ENCODE measurements at places on chromosomes 6 and 20.

GRCh38 chr6:13615792-13616120 is 621 bp downstream of the NOL7 start:
- peak; percentile 17 for DNase-seq

DNA sequence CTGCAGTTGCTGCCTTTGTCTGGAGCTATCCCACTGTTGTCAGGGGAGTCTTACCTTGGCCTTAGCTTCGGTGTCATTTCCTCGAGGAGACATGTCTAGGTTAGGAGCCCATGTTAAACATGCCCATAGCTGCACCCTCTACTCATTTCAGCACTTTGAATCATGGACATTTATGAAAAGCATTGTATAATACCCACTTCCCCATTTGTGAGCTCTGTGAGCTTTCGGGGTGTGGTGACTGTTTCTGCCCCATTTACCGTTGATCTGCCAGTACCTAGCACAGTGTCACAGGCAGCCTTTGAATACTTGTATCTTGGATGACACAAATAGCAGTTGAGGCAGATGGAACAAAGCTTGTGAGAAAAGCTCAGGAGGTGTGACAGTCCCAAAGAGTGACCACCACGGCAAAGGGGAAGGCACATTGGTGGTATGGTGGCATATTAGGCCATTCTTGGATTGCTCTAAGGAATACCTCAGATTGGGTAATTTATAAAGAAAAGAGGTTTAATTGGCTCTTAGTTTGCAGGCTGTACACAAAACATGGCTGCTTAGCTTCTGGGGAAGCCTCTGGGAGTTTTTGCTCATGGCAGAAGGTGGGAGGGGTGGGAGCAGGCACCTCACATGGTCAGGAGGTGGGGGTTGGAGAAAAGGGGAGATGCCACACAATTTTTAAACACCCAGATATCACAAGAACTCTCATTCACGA is 42.0 kb downstream of the JARID2 start:
- no peak for DNase-seq

DNA sequence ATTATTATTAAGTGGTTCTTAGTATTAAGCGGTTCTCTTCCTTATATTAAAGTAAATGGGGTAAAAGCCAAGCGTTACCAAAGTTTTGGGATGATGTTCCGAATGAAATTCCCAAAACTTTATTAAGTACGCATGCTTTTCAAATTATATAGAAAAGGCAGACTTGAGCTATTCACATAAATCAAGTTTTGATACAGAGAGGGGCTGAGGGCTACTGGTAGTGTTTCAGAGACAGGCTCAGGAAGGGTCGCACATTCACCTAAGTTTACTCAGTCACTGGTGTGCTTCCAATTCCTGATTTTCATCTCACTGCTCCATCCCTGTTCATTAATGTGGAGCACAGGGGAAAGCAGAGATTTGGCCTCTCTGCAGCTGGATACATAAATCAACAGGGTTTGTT is 652.2 kb downstream of the QKI start:
- no peak for DNase-seq

DNA sequence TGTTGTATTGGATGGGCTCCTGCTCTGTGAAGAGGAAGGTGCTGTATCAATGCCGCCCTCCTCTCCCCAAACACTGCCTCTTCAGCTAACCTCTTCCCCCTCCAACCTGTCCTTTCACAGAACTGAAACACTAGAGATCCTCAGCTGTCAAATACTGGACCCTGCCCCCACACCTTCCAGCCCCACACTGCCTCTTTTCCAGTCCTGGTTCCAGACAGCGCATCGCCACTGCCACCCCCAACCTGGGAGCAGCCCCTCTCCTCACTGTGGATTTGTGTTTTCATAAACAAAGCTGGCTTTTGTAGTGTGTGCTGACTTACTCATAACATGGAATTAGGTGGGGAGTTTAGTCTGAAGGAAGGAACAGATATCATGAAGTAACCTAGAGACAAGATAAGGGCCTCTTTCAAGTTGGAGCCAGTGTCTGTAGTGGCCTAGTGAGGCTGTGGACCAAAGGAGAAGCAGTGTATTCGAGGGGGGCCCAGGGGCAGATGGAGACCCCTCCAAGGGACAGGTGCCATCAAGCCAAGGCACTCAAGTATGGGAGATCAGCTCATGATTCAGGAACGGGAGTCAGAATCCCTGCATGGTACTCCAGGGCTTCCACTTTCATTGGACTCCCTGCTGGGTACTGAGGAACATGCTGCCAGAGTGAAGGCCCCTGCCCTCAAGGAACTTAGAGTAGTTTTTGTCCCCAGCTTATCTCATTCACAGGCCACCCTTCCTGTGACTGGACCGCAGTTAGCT is 2.1 kb downstream of the SCUBE3 start:
- no peak for DNase-seq

DNA sequence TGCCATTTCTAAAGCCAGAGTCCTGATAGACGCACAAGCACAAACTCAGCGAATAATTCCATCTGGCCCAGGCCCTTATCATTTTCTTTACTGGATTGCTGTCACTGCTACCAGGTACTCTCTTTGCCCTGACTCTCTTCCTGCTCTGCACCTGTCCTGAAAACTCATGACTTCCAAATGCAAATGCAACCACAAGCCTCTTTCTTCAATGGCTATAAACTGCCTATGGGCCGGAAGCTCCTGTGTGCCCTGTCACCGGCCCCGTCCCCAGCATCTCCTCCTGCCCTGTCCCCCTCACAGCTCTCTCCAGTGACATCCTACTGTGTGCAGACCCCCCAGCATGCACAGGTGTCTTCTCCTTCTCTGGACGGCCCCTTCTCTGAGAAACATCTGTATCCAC is 302.6 kb downstream of the GMDS start:
- no peak for DNase-seq

- DNase-seq = no peak
These were observed 35.8 kb downstream of the ZBTB9 start for GRCh38 chr6:33490198-33490597.

DNA sequence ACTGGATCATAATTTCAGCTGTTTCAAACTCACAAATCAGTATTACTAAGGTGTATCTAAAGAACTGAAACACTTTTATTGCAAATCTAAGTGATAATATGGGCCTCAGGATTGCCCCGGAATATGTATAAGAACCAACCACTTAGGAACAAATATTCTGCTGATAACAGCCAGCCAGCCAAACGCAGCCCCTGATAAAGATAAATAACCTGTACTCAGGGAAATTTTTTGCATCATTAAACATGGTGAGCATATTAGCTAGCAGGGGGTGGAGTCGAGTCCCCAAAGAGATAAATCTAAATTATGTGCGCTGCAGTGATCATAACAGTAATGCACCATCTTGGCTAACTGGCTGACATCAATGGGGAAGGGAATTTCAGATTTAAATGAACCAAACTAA is 410.2 kb upstream of the MAP3K7 start:
- no peak for DNase-seq

GRCh38 chr6:29999416-29999815 is 57.1 kb downstream of the HLA-A start:
- DNase-seq = no peak

DNA sequence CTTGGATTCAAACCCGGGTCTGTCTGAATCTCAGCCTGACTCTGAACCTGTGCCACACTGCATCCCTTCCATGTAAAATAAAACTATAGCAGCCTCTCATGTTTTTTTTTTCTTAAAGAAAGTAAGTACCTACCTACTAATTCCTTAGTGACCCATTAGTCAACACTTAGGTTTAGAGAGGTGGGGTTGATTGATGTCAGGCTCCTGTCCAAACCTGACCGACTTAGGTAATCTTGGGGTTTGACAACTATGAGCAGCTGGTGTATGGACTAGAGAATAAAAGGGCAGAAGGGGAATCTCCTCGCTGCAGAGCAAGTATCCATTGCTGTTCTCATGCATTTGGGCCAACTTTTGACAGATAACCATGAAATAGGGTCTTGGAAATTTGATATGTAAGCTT is 6.5 kb downstream of the NKAIN2 start:
- peak; percentile 43 for DNase-seq

DNA sequence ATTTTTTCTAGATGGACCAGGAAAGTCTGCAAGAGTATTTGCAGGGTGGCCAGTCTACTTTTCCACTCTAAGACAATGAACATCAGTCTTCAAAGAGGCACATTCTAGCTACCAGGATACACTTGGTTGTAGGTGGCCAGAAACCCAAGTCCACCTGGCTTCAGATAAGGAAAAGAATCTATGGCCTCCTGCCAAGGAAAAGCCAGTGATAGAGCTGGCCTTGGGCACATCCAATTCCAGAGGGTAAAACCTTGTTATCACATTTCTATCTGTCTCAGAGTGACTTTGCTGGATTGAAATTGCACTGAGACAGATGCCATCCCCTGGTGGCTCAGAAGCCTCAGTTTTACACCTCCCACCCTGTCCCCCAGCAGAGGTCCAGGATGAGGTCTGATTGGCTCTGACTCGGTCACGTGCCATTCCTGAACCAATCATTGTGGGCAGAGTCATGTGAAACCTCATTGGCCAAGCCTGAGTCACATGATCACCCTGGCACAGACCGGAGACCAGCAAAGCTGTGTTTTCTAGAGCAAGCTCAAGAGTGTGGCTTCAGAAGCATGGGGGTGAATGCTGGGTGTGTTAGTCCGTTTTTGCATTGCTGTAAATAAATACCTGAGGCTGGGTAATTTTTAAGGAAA is 497.4 kb upstream of the SULF2 start:
- no peak for DNase-seq

- no peak for DNase-seq
These were observed 303.7 kb downstream of the TBC1D7 start for GRCh38 chr6:13024616-13025015.

DNA sequence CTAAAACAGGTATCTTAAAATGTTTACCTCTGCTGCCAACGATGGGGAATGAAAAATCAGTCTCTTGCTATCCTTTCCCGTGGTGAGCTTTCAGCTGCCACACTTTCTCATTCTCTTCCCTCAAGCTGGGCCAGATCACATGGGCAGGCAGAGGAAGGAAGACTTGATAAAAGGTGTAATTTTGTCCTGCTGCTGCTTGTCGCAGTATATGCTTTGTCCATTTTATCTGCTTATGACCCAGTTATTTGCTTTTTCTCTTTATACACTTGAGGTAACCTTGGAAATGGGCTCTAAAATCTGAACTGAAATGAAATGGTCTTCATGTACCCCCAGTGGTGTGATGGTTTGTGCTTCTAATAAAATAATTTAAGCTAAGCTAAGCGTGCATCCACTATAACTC is 695.9 kb upstream of the FLRT3 start:
- no peak for DNase-seq

- no peak for DNase-seq
These were observed 22.2 kb downstream of the TNXB start for GRCh38 chr6:32086661-32087573.
